Muscle of leg (tissue), 16 donors: ENCODE measurements at places on chromosomes 7 and 10. TPM values are rescaled to one million over a fixed set of nuclear protein-coding genes. Genes with fewer than 3 reads are reported as not detected.

The ZSWIM8 gene
- 40.7 TPM for total RNA-seq

The GPR26 gene
- not detected for total RNA-seq

GRCh38 chr7:112940314-112940732 is 146.3 kb downstream of the GPR85 start:
- peak overlapping the region; percentile 85 for H3K27ac ChIP-seq
- H3K4me1 ChIP-seq = peaks cover 9% of the 10 kb centered on the region
- H3K36me3 ChIP-seq = no peaks in the 10 kb centered on the region
- H3K27me3 ChIP-seq = no peaks in the 10 kb centered on the region

DNA sequence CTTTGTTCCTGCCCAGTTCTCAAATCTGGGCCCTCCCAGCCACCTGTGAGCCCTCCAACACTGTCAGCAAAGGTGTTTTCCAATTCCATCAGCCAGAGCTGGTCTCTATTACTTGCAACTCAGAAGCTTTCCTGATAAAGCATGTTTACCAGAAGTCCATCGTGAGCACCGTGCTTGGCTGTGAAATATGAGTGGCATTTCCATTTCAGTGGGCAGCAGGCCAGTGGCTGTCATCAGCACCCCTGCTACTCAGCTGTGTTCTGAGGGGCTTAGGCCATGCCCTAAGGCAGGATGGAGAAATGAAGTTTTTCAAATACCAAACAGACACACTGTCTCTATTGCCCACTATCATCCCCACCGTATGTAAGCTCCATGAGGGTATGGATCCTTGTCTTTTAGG is 12.7 kb upstream of the BNIP3 start:
- DNase-seq = no peak
- peaks cover 6% of the 10 kb centered on the region for H3K27me3 ChIP-seq
- no peak overlapping the region for H3K27ac ChIP-seq
- no peaks in the 10 kb centered on the region for H3K36me3 ChIP-seq
- H3K4me1 ChIP-seq = peaks cover 22% of the 10 kb centered on the region

DNA sequence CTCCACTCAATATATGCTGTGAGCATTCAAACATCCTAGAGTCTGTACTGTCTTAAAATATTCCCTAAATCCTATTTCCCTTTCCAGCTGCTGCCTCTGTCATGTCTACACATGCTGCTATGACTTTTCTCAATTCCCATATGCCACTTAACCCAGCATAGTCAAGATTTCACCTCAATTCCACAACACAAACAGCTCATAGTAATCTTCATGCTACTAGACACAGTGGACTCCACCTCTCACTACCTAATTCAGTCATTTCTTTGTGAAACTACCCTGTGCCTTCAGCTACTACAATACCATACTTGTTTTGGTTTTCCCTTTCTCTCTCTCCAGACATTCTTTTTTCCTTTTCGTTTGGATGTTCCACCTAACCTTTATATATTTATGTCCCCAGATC is 45.5 kb downstream of the GSAP start:
- no peaks in the 10 kb centered on the region for H3K4me1 ChIP-seq
- no peak overlapping the region for H3K27ac ChIP-seq
- no peaks in the 10 kb centered on the region for H3K27me3 ChIP-seq
- DNase-seq = no peak
- no peaks in the 10 kb centered on the region for H3K36me3 ChIP-seq

GRCh38 chr7:101031082-101031481 is 11.2 kb downstream of the MUC17 start:
- no peaks in the 10 kb centered on the region for H3K27me3 ChIP-seq
- no peak overlapping the region for H3K4me3 ChIP-seq
- H3K36me3 ChIP-seq = no peaks in the 10 kb centered on the region
- H3K27ac ChIP-seq = no peak overlapping the region
- DNase-seq = no peak
- H3K4me1 ChIP-seq = no peaks in the 10 kb centered on the region

DNA sequence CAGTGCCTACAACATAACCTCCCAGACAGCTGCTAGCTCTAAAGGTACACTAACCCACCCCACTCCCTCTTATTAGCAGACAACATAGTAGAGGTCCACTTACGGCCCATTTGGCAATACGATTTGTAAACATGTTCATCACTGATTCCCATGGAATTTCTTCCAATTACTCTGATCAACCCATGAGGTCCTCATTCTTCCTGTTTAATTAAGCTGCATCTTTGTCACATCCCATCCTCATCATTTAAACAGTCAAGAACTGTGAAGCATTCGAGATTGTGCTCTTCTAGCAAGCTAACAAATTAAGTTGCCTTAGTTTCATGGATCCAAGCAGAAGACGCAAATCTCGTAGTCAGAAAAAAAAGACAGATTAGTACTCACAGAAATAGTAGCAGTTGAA is 622.2 kb upstream of the VSTM2A start:
- no peaks in the 10 kb centered on the region for H3K4me1 ChIP-seq
- H3K27me3 ChIP-seq = no peaks in the 10 kb centered on the region
- H3K4me3 ChIP-seq = no peak overlapping the region
- no peak for DNase-seq

DNA sequence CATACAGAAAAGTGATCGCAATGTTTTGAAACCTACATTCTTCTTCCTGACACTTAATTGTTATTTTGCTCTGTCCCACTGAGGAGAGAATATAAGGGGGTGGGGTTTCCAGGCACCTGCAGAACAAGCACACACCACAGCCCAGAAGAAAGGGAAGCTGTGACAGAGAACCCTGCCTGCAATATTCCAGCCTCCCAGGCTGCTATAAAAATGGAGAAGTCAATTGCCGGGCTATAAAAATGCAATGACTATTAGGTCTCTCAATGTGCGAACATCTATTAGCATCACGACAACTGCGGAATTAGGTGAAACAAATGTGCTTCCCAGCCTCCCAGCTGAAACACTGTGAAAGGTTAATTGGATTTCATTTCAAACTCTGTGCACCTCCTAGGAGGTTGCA is 145.3 kb upstream of the FRMD4A start:
- peaks cover 32% of the 10 kb centered on the region for H3K4me1 ChIP-seq
- peaks cover 8% of the 10 kb centered on the region for H3K27me3 ChIP-seq
- no peak overlapping the region for H3K4me3 ChIP-seq
- DNase-seq = no peak
- H3K36me3 ChIP-seq = no peaks in the 10 kb centered on the region

The TMEM184A gene
- total RNA-seq = 0.49 TPM

GRCh38 chr7:32175099-32175498 is 104.9 kb upstream of the PDE1C start:
- no peak overlapping the region for H3K27ac ChIP-seq
- no peaks in the 10 kb centered on the region for H3K27me3 ChIP-seq
- no peak for DNase-seq
- no peak overlapping the region for H3K4me3 ChIP-seq

GRCh38 chr7:42843205-42843800 is 68.6 kb downstream of the C7orf25 start:
- H3K4me1 ChIP-seq = no peaks in the 10 kb centered on the region
- no peaks in the 10 kb centered on the region for H3K27me3 ChIP-seq
- H3K36me3 ChIP-seq = no peaks in the 10 kb centered on the region
- DNase-seq = peak; percentile 79

- no peaks in the 10 kb centered on the region for H3K4me1 ChIP-seq
- H3K4me3 ChIP-seq = no peak overlapping the region
These were observed 212.8 kb downstream of the PTN start for GRCh38 chr7:137130751-137131158.

DNA sequence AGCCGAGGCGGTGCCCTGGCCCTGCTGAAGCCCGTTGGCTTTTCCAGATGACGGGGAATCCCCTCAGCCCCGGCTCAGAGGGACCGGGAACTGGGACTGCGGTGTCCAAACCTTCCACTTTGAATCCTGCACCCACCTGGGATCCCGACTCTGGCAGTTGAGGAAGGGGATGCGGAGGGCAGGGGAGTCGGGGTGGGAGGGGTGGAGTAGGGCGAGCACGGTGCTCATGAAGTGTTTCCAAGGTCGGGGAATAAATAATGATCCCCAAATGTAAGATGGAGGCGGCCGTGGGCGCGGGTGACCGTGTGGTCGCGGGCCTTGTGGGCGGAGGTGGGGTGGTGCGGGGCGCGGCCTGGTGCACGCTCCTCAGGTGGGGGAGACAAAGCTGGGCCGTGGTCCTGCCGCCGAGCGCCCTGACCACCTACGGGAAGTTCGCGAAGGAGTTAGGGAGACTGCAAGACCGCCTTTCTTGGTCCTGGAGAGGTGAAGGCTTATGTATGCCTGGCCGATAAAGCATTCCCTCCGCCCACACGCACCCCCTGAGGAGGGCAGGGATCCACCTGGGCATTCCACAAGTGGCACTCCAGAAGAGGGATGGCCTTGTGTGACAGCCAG is 1.4 kb downstream of the MTURN start:
- no peak for DNase-seq
- no peaks in the 10 kb centered on the region for H3K36me3 ChIP-seq
- peaks cover 5% of the 10 kb centered on the region for H3K27me3 ChIP-seq

- no peaks in the 10 kb centered on the region for H3K4me1 ChIP-seq
- no peaks in the 10 kb centered on the region for H3K36me3 ChIP-seq
- H3K27ac ChIP-seq = no peak overlapping the region
- no peak overlapping the region for H3K4me3 ChIP-seq
- no peaks in the 10 kb centered on the region for H3K27me3 ChIP-seq
- DNase-seq = no peak
These were observed 13.5 kb downstream of the CCL26 start for GRCh38 chr7:75758491-75758890.

DNA sequence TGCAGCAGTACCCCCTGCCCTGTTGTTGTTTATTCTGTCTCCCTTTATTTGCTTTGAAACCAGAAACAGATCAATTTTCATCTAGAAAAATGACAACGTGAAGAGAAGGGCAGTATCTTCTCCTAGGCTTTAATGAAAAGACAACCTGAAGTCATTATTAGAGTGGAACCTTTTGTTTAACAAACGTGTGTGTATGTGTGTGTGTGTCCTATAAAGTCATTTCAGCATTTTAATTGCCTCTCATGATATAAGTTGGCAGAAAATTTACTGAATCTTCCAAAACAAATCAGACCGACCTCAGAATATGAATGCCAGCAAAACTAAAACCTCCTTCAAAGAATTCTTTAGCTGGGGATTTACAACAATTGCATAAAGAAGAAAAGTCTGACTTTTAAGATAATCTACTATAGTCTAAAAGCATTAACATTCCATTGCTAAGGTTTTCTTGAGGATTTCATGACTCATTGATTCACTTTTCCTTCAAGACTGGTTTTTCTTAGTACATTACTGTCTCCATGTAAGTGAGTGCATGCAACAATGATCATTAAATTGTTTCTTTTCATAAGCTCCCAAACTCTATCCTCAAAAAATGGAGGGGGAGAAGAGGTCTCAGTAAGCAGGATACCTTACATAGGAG is 3.2 kb downstream of the GLI3 start:
- DNase-seq = no peak
- peaks cover 20% of the 10 kb centered on the region for H3K4me1 ChIP-seq
- H3K36me3 ChIP-seq = no peaks in the 10 kb centered on the region
- no peaks in the 10 kb centered on the region for H3K27me3 ChIP-seq

DNA sequence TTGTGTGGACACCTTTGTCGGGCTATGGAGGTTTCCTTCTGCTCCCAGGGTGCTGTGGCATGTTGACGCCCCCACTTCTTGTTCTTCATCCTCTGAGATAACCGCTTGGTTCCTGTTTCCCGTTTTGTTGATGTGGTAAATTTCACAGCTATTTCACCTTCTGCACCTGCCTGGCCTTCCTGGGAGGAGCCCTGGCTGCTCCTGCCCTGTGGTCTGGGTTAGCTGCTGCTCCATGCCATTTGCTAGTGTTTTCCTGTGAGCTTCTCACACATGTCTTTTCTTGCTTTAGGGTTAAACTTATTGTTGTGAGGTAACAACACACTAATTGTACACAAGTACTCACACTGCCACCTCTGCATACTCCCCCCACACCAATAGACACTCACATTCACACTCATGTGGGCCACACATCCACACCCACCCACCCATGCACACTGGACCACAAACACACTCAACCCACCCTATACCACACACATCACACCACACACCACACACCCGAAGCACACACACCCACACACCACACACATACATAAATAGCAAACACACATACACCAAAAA is 46.5 kb upstream of the MSMB start:
- H3K27me3 ChIP-seq = no peaks in the 10 kb centered on the region
- no peaks in the 10 kb centered on the region for H3K4me1 ChIP-seq
- DNase-seq = no peak
- H3K36me3 ChIP-seq = no peaks in the 10 kb centered on the region

DNA sequence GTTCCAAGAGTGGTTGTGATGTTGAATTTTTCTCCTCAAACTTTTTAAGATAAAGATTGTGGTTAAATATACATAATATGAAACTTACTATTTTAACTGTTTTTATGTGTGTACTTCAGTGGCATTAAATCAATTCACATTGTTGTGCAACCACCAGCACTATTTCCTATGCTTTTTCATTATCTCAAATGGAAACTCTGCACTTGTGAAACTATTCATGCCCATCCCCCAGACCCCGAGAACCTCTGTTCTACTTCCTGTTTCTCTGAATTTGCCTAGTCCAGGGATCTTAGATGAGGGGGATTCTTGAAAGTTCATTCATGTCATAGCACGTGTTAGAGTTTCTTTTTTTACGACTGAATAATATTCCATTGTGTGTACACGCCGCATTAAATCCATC is 67.0 kb downstream of the WDR37 start:
- DNase-seq = no peak
- H3K27ac ChIP-seq = no peak overlapping the region
- H3K4me3 ChIP-seq = no peak overlapping the region

DNA sequence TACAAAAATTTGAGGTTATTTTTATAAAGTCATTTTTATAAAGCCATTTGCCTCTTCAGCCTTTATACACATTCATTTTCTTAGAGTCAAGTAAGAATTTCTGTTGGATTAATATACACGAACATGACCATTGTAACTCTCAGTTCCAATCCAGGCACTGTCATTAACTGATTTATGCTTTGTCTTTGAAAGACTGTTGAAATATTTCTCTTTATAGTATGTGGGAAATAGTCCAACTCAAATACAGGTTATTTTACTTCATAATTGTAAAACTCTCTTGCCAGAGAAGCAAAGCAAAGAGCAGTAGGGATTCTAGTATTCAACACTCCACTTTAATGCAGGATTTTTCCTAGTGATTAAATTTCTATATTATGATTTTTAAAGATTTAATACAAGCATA is 36.5 kb upstream of the PAPSS2 start:
- H3K4me3 ChIP-seq = no peak overlapping the region
- peaks cover 2% of the 10 kb centered on the region for H3K4me1 ChIP-seq
- H3K27me3 ChIP-seq = peaks cover 6% of the 10 kb centered on the region
- H3K36me3 ChIP-seq = no peaks in the 10 kb centered on the region

- no peaks in the 10 kb centered on the region for H3K4me1 ChIP-seq
- H3K36me3 ChIP-seq = no peaks in the 10 kb centered on the region
- no peak overlapping the region for H3K4me3 ChIP-seq
- no peaks in the 10 kb centered on the region for H3K27me3 ChIP-seq
- DNase-seq = no peak
- no peak overlapping the region for H3K27ac ChIP-seq
These were observed 229.3 kb upstream of the KMT2E start for GRCh38 chr7:104784686-104785085.

The NKX1-2 gene
- not detected for total RNA-seq

- no peak overlapping the region for H3K4me3 ChIP-seq
- no peaks in the 10 kb centered on the region for H3K36me3 ChIP-seq
- peaks cover 2% of the 10 kb centered on the region for H3K4me1 ChIP-seq
- H3K27ac ChIP-seq = no peak overlapping the region
- no peak for DNase-seq
These were observed 47.7 kb downstream of the CDK6 start for GRCh38 chr7:92788559-92789183.

GRCh38 chr10:10294881-10295529 is 722.7 kb upstream of the CELF2 start:
- no peak for DNase-seq
- no peak overlapping the region for H3K27ac ChIP-seq
- H3K4me1 ChIP-seq = peaks cover 17% of the 10 kb centered on the region
- no peak overlapping the region for H3K4me3 ChIP-seq
- H3K36me3 ChIP-seq = no peaks in the 10 kb centered on the region
